ENCODE measurements at places on chromosomes 16 and 17. TPM values are rescaled to one million over a fixed set of nuclear protein-coding genes. Genes with fewer than 3 reads are reported as not detected.

MYBBP1A gene
- 102 TPM for total RNA-seq

RHOT2 gene
- 64.2 TPM for total RNA-seq

NATD1 gene
- total RNA-seq = 2.5 TPM

TBX2 gene
- total RNA-seq = 3.7 TPM

PYY gene
- not detected for total RNA-seq

ZNF830 gene
- 13.2 TPM for total RNA-seq

MYH11 gene
- 0.09 TPM for total RNA-seq

RILP gene
- 17.6 TPM for total RNA-seq

KIF2B gene
- total RNA-seq = not detected

SMPD3 gene
- total RNA-seq = 0.09 TPM

KRTAP9-8 gene
- total RNA-seq = not detected
